ENCODE measurements at places on chromosomes 7 and 10. TPM values are rescaled to one million over a fixed set of nuclear protein-coding genes. Genes with fewer than 3 reads are reported as not detected.

DNA sequence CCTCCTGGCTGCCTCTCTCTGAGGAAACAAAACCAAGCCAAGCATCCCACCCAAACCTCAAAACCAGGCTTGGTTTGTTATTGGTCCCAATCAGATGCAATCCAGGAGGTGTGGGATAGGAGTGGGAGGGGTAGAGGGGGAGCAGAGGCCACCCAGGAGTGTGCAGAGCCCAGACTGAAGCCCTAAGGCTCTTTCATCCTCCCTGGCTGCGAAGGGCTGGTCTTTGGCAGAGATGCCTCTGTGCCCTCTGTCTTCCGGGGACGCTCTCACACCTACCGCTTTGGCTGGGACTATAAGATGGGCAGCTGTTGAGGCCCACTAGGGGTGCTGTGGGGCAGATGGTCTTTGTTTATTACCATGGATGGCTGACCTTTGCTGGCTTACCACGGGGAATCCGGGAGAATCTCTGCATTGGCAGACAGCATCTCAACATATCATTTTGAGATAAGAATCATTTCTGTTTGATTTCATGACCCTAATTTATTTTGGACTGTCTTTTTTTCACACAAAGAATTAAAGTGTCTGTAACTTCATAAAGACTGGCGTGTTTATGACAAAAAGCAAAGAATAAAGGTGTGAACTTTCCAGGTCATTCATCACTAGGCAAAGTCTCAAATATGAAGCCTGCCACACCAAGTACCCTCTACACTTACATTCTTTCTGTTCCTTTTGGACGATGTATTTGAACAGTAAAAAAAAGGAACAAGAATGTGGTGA lies 6.5 kb upstream of the DENND2A start:
- no peak for DNase-seq

The CRTAC1 gene
- total RNA-seq, result 3.2 TPM

DNA sequence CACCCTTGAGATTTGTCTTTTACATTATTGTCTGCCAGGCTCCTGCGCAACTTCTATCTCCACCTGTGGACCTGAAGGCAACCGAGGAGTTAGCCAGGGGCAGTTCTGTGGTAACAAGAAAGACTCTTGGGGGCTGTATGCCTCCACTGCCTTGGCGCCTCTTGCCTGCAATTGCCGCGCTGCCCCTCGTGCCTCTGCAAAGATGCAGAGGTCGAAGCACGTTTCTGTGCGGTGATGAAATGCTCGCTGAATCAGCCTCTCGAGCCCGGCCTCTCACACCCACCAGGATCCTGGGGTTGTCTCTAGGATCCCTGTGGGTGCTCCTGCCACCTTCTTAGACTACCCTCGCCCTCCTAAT lies 486 bp upstream of the LHFPL3 start:
- no peak for DNase-seq

DNA sequence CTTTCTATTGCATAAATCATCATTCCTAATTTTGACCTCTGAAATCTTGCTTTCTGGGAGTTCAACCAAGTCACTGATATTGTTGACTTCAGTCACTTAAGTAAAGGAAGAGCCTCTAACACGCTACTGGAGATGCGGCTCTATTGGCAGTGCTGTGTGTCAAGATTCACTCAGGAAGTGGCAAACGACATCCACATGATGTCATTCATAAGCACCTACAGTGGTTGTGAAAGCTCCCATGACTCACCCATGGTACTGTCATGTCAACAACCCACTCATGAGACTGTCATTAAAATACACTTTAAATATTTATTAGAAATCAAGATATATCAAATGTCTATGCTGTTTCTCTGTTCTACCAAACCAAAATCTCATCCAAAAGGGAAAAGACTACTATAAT lies 52.5 kb upstream of the LHFPL3 start:
- DNase-seq, result no peak

DNA sequence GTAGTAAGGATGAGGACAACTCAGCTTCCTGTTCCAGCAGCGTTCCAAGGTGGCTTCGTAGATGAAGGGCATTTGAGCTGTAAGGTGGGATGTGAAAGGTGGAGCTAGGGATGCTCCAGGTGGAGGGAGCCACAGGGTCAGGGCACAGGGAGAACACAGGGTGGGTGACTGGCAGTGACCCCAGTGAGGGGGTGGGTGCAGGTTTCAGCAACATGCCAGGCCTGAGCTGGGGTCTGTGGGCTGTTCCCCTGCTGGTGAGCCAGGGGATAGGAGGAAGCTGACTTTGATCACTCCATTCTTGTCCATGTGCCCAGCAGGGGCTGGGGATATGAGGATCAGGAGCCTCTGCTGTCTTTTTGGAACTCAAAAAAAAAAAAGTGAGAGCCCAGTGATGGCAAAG lies 33.2 kb downstream of the CDH23 start:
- DNase-seq, result no peak

DNA sequence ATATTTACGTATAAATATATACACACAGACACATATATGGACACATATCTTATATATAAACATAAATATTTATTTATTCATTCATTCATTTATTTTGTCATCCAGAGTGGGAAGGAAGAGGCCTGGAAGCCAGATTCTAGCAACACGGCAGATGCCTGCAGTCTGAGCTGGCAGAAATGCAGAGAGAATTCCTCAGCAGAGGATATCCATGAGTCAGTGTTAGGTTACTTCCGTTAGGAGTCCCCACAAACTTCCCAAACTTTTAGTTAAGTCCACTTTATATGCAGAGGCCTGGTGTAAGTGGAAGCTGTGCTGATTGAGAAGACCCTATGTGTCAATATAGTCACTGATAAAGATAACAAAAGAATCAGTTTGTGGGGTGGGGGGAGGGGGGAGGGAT lies 89.6 kb downstream of the PPP1R17 start:
- no peak for DNase-seq

DNA sequence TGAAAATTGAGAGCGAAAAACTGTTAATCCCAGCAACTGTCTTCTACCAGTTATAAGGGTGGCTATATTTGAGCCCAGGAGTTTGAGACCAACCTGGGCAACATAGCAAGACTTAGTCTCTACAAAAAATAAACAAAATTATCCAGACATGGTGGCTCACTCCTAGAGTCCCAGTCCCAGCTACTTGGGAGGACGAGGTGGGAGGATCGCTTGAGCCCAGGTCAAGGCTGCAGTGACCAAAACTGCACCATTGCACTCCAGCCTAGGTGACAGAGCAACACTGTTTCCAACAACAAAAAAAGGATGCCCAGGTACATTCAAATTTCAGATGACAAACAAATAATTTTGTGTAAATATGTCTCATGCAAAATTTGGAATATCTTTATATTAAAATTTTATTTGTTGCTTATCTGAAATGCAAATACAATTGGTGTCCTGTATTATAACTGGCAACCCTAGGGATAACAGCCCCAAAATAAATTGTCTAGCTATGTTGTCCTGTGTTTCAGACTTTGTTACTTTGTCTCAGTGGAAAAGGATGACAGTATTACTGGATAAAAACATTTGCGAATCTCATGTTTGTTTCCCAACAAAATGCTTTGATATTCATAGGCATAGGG lies 26.7 kb downstream of the FAM171A1 start:
- DNase-seq, result no peak

DNA sequence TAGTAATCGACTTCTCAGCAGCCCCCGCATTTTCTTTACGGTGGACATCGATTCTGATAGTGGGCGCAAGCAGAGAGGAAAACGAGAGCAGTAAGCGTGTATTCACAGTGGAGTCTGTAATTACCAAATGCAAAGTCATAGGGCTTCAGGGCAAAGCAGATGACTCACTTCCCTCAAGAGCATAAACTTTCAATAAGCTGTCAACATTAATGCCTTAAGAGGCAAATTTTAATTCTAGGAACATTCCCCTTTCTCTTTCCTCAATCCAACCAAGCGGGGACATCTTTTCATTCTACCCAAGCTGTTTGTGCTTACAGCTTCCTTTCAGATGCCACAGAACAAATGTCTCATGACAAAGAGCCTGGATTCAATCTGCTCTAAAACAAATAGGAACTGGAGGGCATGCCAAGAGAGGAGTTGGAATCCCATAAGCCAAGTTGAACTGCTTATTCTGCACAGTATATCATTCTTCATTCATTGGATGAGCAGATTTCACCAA lies 48.6 kb downstream of the MALSU1 start:
- DNase-seq, result peak; percentile 84

The ACTL6B gene
- total RNA-seq, result not detected

The UTF1 gene
- total RNA-seq, result not detected

The PRKG1 gene
- total RNA-seq, result 41.8 TPM
